ENCODE measurements at places on chromosomes 11 and 22.

GRCh38 chr22:46583571-46583970 lies 36.6 kb upstream of the GRAMD4 start:
- no peak for DNase-seq

- DNase-seq = no peak
Measured at GRCh38 chr11:28298209-28298608, 190.0 kb downstream of the METTL15 start.

GRCh38 chr11:103016031-103016430 lies 60.5 kb upstream of the MMP13 start:
- no peak for DNase-seq

DNA sequence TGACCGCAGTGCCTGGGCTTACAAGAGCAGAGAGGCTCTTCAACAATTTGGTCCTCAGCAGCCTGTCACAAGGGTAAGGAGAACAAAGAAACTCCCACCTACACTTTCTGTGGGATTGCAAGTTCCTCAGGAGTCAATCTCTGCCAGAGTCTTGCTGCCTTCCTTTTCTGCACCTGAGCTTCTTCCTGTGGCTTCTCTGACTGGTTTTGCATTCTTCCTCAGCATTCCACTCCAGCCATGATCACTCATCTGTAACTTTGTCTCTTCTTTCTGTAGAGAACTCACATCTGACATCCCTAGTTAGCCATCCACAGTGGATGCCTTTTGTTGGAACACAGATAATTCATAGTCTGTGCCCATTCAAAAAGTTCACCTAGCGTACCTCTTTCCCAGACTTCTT lies 14.2 kb upstream of the OR6A2 start:
- no peak for DNase-seq

DNA sequence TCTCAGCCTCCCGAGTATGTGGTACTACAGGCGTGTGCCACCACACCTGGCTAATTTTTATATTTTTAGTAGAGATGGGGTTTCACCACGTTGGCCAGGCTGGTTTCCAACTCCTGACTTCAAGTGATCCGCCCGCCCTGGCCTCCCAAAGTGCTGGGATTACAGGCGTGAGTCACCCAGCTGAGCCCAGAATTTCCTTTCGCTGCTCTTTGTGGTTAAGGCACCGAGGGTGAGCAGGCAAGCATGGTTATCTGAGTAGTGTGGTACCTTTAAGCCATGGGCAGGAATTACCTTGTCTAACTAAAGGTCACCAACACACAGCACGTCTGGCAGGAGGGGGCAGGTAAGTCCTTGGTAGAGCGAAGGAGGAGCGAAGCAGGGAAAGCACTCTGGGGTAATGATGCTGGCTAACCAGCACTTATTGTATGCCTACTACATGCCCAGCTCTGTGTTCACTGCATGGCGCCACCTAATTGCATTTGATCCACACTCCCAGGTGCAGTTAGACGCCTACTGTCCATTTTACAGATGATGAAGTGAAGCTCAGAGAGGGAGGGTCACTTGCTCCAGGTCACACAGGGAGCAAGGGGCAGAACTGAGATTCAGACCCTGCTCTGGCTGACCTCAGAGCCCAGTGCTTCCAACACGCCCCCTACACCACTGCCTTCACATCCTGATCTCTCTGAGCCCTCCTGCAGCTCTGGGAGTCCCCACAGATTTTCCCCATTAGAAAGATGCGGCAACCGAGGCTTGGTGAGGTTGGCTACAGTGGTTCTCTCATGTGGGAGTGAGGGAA lies 45.7 kb downstream of the TRIOBP start:
- DNase-seq = no peak

GRCh38 chr11:105641433-105641832 lies 31.6 kb downstream of the GRIA4 start:
- no peak for DNase-seq

- DNase-seq = no peak
Measured at GRCh38 chr22:34761111-34761510, 304.8 kb upstream of the ISX start.

GRCh38 chr11:43835104-43835503 lies 45.5 kb upstream of the ALKBH3 start:
- DNase-seq = no peak

- peak; percentile 65 for DNase-seq
Measured at GRCh38 chr11:61682093-61682732, 2.0 kb downstream of the DAGLA start.

DNA sequence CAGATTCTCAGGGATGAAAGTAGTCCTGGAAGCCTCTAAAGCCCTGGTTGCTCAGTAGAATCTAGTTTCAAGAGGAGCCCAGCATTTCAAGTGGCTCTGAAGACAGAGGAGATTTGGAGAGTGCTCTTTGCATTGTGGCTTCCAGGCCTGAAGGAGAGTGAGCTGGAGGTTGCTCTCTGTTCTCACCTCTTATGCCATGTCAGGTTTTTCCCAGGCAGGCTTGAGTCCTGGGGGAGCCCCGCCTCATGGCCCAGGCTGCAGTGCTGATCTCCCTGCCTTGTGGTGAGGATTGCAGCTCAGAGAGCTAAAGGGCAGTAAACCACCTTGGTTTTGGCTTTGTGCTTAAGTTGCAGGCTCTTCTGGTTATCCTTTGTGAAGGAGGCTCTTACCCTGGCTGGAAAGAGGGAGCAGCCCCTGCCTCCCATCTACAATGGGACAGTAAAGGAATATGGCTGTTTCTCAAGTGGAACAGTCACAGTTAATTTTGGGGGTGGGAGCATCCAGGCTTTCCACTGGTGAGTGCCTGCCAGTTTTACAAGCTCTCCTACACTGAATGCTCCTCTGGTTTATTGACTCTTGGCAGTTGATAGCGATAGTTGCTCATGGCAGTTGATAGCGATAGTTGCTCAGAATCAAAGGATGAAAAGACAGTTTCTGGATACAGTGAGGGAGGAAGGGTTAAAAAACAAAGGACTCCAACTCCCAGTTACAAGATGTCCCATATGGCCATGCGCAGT lies 32.6 kb downstream of the RCOR2 start:
- DNase-seq = no peak

- DNase-seq = peak; percentile 58
Measured at GRCh38 chr22:28882545-28882877, 861 bp upstream of the ZNRF3 start.

DNA sequence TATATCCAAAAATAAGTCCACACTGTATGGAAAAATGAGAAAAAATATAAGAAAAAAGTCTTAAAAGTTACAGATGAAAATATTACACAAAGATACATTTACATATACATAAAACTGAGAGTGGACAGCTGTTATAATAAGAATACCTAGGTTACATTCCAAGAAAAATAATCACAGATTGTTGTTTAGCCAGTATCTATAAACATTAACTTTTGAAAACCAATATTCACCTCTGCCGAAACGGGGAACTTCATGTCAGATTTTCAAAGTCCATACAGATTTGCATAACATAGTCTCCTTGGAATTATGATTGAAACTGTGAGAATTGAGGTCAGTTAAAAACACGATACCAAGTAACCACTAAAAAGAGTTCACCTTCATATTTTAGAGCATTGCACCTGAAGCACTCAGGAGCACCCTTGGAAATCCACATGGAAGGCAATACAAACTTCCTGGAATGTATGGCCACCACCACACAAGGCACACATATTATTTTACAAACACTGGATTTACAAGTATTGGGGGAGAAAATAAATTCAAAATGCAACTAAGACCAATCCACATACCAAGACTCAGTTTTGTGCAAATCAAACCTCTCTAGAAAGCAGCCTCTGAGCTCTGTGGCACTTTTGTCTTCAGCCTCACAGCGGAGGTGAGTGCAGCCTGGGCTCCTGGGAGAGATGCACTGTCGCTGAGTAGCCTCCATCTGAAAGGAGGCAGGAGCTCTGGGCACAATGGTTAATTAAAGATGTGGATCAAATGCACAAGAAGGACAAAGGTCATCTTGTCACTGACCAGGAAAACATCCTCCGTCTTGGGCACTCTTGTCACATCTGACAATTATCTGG lies 34.4 kb downstream of the ZNF195 start:
- DNase-seq = no peak

DNA sequence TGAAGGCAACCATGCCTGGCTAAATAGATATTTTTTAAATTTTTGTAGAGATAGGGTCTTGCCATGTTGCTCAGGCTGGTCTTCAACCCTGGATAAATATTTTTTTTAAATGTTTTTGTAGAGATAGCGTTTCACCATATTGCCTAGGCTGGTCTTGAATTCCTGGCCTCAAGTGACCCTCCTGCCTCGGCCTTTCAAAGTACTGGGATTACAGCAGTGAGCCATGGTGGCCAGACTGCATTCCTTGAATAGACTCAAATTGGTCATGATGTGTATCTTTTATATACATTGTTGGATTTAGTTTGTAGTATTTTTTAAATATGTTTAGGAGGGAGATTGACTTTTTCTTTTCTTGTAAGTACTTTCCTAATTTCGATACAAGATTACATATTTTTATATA lies 325.7 kb upstream of the C11orf87 start:
- DNase-seq = no peak

DNA sequence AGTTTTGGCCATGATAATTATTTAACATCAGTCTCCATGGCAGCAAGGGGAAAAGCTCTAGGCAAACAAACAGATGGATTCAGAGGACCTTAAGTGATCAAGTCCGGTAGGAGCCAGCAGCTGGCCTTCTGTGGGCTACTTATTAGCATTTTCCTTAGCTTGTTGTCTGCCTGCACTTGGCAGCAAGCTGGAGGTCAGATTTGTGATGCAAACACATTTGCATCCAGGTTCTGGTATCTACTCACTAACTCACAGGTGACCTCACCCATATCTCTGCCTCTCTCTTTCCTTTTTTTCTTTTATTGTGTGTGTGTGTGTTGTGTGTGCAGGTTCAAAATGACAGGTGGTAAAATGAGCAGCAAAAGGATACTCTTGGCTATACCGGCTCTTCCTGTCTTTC lies 32.3 kb downstream of the ARHGAP42 start:
- DNase-seq = no peak

- DNase-seq = no peak
Measured at GRCh38 chr11:79564288-79564925, 123.6 kb upstream of the TENM4 start.

DNA sequence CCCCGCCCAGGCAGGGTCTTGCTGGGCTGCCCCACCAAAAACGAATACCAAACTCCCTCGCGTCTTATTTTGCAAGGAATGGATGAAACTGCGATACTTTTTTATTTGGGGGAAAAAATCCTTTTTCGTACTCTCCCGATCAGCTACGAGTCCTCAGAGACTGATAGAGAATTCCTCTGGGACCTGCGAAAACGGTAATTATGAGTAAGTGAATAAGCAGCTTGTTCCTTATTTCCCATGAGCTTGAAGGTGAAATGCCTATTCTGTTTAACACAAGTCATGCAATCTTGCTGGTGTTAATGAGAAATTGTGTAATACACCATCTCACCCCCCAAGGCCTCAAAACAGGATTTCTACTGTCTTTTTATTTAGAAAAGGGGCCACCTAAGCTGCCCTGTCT lies 5.5 kb downstream of the GRK3 start:
- no peak for DNase-seq

- no peak for DNase-seq
Measured at GRCh38 chr22:26482161-26482560, 1.4 kb downstream of the HPS4 start.

DNA sequence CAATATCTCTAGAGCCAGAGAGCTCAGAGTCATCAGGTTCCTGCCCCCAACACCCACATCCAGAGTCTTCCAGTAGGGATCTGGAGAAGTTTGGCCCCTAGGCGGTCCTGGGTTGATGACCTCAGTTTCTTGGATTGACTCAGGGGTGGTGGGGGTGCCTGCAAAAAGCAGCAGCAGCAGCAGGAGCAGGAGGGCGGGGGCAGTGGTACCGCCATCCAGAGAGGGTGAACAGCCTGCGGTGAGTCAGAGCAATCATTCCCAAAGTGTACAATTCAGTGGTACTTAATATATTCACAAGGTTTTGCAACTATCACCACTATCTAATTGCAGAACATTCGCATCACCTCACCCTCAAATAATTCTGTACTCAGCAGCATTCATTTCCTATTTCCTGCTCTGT lies 9.9 kb upstream of the SEC14L3 start:
- DNase-seq = no peak

- DNase-seq = no peak
Measured at GRCh38 chr11:12204506-12204905, 94.1 kb downstream of the MICAL2 start.

DNA sequence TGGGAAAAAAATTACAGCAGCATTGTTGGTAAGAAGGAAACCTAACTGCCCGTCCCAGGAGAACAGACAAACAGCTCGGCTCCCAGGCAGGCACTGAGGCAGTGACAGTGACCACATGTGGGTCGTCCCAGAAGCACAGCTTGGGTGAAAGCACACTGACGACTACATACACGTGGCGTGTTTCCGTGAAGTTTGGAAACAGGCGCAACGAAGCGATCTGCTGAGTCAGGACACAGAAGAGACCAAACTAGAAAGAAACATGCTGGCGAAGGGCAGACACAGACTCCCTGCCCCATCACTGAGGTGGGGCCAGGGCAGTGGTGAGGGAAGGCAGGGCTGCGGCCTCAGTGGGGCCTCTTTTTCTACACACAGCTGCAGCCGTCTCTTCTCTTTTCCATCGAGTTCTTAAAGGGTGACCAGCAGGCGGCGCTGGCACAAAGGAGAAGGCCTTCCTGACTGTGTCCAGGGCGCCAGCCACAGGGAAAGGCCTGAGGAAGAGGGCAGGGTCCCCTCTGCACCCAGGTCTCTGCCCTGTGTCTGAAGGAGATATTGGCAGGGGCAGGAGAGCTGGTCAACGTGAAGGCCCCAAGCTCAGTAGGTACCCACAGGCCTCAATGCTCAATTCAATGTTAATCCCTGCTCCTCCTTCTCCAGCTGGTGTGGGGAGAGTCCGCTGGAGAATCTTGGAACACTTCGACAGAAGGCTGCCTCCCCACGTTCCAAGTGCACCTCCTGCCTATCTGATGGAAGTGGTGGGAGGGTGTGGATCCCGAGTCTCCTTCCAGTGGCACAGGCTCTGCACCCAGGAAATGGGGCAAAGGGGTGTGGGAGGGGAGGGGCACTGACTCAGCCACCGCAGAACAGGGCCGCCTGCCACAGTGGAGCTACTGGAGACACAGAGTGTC lies 19.9 kb downstream of the CARS1 start:
- peak; percentile 75 for DNase-seq

DNA sequence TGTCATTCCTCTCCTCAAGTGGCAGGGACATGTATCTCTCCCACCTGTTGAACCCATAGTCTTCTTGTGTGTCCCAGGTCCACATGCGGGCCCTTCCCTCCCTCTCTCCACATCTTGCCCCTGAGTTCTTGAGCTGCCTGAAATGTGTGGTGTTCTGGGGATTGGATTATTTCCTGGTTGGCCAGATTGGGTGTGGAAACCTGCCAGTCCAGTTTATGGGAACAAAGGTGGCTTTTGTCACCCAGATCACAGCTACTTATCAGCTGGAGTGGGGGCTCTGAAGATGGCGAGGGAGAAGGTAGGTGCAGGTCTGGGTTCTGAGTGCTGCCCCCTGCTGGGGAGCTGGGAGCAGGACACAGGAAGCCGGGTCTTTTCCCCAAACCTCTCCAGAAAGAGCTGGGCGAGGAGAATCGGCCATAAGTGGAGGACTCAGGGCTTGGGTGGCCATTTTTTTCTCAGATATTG lies 14.2 kb downstream of the DTX4 start:
- no peak for DNase-seq
